Activated naive CD4-positive, alpha-beta T cell treated with anti-CD3 and anti-CD28 coated beads, Interleukin-2, amount 50 U/mL, for 72 hours (primary cell): ENCODE measurements at places on chromosomes 4 and X.

- no peak for DNase-seq
Measured at GRCh38 chrX:64204252-64204651, 1.3 kb downstream of the AMER1 start.

DNA sequence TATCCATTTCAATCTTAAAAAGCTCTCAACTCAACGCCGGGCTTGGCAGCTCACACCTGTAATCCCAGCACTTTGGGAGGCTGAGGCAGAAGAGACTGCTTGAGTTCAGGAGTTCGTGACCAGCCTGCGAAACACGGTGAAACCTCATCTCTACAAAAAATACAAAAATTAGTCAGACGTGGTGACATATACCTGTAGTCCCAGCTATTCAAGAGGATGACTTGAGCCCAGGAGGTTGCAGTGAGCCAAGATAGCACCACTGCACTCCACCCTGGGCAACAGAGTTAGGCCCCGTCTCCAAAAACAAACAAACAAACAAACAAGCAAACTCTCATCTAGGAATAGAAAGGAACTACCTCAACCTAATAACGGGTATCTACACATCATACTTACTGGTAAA, 50.8 kb downstream of the PTPN13 start:
- no peak for DNase-seq

GRCh38 chr4:86893136-86893535, 914 bp upstream of the C4orf36 start:
- no peak for DNase-seq

DNA sequence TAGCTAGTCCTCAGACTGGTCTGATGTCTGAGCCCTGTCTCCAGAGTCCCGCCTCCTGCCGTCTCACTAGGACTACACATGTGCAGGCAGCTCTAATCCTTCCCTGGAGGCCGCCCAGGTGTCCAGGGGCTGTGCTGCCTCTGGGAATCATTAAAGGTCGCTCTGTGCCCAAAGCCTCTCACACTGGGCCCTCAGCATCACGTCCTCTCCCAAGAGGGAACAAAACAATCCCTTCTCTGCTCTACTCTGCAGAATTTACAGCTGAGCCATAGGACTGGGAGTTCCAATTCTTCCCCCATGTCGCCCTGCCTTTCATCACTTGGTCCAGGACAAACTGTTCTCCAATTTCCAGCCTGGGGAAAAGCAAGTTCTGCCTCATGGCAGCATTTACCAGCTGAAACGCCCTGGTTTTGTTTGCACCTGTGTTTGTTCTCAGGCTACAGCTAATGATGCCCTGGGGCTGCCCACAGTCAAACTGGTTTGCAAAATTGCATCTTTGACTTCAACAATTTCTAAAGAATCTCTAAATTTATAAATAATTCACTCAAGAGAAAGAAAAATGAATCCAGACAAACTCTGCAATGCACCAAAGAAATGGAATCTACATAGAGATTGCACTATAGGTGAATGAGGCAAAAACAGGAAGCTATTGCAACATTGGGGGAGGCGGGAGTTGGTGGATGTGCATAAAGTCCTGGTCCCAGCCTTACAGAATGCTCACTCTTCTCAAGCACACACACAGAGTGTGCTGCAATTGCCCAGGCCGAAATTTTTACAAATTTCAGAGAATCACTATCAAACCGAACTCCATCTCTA, 7.2 kb upstream of the MRFAP1 start:
- DNase-seq = no peak

DNA sequence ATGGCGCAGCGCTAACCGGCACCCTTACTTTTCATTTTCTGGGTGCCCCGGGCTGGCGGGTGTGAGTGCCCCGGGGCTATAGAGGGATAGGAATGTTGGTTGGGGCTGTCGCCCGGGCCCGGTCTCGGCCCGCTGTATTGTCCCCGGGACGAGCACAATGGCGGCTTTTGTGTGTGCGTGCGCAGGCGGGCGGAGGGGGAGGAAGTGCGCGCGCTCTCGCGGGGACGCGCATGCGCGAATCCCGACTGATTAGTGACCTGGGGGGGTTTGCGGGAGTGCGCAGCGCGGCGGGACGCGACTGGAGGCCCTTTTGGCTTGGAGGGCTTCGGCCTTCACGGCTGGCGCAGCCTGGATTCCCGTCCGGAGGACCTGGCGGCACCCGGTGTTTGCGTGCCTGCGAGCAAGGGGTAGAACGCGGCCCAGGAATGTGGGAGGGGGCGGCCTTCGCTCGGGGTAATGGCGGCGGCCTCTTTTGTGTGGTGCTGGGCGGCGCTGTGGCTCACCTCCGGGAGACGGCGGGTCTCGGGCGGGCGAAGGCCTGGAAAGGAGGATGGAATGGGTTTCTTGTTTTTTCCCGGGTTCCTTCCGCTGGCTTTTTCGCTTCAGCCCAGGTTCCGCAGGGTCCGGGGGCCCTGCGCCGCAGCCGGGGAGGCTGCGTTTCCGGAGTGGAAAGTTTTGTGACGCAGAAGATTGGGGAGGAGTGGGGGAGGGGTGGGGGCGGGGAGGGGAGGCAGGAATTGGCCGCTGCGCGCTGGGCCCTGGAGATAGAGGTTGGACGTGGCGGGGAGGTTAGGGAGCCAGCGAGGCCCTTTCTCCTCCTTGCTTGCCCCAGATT, 618 bp downstream of the DDX3X start:
- DNase-seq = peak; percentile 67

GRCh38 chr4:94390804-94391410, 48.3 kb upstream of the HPGDS start:
- no peak for DNase-seq

DNA sequence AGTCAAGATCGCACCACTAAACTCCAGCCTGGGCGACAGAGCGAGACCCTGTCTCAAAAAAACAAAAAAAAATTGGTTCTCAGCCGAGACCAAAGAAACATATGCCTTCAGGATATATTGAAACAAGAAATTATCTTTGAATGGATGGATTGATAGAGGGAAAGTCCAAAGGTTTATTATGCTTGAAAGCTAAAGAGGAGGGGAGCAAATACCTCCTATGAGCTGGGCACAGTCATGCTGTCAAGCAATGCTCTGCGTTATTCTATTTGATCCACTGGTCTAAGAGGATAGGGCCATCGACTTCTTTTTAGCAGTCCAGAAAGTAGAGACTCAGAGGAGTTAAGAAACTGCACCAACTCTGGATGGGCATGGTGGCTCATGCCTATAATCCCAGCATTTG, 85.9 kb upstream of the SLC34A2 start:
- DNase-seq = no peak

DNA sequence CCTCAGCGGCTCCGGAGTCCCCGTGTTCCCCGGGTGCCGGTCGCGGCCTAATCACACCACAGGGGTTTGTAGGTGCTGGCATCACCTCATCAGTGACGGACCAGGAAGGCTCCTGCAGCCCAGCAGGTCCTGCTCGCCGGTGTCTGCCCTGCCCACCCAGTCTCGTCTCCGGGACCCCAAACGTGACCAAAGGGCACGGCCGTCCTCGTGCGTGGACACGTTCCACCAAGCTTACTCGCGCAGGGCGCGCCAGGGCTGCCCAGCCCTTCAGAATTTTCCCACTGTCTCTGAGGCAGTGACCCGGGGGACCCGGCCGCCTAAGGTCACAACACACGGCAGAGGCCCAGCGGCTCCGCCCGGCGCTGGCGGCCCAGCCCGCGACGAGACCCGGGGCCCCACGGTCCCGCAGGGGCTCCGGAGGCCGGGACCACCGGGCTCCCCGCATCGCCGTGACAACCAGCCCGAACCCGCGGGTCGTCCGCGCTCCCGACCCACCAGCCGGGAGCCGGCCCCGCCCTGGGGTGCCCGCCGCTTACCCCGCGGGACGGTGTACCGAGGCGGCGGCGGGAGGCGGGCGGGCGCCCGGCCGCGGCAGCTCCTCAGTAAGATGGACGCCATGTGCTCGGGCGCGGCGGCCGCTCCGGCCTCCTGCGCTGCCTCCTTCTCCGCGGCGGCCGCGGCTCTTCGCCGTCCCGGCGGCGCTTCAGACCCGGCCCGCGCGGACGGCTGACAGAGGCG, 454 bp downstream of the LETM1 start:
- DNase-seq = no peak

DNA sequence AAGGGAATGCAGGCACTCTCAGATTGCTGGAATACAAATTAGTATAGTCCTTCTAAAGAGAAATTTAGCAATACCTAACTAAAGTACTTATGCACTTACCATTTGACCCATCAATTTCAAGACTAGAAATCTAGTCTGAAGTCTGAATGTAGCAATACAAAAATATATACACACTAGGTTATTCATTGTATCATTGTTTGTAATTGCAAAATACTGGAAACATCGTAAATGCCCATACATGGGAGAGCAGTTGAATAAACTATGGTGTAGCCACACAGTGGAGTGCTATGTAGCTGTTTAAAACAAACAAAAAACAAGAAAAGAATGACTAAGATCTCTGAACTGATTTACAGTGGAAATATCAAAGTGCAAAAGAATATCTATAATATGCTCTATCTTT, 346.4 kb downstream of the ZNF674 start:
- DNase-seq = no peak

DNA sequence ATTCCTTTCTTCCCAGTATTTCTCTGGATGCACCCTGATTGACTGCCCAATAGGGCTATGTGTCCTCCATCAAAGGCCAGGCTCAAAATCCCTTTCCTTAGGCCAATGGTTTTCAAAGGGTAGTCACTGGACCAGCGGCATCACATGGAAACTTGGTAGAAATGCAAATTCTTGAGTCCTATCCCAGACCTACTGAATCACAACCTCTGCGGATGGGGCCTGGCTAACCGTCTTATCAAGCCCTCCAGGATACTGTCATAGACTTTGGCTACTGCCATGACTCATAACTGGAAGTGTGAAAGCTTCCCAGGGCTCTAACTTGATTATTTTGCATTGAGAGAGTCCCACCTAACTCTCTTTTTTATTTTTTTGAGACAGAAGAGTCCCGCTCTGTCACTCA, 71.9 kb upstream of the TFDP3 start:
- no peak for DNase-seq

DNA sequence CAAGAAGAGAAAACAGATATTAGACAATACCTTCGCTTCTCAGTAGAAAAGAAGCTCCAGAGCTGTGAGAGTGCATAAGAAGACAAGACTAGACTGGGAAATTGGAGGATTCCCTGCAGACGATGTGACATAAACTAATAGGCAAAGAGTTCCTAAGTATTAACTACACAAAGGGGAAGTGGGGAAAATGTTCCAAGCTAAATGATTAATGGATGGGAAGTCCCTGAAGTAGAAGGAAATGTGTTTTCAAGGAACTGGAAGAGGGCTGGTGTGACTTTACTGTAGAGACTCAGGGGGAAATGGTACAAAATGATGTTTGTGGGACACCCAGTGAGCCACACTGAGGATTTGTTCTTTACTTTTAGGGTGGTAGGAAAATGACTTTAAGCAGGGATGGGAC, 69.7 kb upstream of the DCLK2 start:
- no peak for DNase-seq

GRCh38 chrX:132728296-132728695, 230.1 kb downstream of the HS6ST2 start:
- no peak for DNase-seq

DNA sequence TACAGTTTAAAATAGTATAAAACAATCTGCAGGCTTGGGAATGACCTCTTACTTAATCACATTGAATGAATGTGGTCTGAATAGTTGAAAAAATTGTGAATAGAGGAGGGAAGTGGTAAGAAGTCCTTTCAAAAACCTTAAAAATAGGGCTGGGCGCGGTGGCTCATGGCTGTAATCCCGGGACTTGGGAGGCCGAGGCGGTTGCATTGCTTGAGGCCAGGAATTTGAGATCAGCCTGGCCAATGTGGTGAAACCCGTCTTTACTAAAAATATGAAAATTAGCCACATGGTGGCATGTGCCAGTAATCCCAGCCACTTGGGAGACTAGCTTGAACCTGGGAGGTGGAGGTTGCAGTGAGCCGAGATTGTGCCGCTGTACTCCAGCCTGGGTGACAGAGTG, 36.5 kb downstream of the HERC3 start:
- DNase-seq = no peak

- no peak for DNase-seq
Measured at GRCh38 chr4:176631611-176632010, 161.1 kb downstream of the VEGFC start.

GRCh38 chr4:154084864-154085263, 296.0 kb upstream of the SFRP2 start:
- no peak for DNase-seq

DNA sequence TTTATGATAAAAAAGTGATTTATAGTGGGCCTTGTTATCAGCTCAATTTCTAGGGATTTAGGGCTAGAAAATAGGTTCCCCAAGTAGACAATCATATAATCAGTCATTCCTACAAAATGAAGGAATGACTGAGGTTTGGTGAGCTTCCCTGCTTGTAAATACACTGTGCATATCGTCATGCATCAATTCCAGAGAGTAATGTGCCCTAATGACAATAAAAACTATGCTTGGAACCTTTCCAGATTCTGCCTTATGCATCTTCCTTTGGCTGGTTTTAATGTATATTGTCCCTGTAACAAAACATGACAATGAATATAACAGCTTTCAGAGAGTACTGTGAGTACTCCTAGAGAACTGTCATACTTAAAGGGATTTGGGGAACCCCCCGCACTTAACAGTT, 1310.9 kb downstream of the PCDH7 start:
- no peak for DNase-seq

GRCh38 chr4:139602776-139603360, 46.8 kb upstream of the SETD7 start:
- DNase-seq = no peak

- DNase-seq = no peak
Measured at GRCh38 chr4:38769857-38770256, 12.9 kb downstream of the TLR10 start.

DNA sequence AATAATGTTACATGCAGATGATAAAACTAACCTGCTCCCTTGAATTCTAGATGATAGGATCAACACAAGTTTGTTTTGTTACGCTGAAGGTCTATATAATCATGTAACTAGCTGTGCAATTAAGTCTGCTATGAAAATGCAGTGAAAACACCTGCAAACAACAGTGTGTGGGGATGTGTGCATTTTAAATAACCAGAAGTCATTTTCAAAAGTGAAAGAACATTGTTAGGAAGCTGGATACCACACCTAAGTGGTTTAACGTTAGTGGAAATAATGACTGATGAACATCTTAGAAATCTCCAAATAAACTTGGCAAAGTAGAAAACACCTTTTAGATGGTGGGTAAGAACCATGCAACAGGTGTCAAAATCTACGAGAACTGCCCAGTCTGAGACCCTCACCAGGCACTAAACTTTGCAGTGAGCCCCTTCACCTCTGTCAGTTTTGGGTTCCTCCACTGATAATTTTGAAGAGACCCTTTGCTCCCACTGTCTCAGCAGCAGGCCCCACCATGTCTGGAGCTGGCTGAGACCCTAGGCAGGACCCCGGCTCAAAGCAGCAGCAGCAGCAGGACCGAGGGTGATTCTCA, 36.6 kb downstream of the CHST7 start:
- no peak for DNase-seq

DNA sequence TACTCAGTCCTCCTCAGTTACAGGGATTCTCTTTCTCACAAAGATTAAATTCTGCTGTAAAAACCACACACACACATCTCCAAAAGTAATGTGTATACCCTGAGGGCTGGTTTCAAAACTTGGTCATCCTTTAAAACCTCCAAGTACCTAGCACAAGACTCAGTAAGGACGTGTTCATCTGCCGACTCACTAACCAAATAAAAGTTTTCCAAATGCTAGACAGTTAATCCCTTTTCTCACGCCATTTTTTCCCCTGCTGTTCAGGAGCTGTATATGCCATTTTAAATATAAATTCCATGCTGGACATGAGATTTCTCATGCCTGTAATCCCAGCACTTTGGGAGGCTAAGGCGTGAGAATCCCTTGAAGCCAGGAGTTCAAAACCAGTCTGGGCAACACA, 3.9 kb upstream of the SAT1 start:
- DNase-seq = no peak
